ENCODE measurements at places on chromosomes 5 and 9.

DNA sequence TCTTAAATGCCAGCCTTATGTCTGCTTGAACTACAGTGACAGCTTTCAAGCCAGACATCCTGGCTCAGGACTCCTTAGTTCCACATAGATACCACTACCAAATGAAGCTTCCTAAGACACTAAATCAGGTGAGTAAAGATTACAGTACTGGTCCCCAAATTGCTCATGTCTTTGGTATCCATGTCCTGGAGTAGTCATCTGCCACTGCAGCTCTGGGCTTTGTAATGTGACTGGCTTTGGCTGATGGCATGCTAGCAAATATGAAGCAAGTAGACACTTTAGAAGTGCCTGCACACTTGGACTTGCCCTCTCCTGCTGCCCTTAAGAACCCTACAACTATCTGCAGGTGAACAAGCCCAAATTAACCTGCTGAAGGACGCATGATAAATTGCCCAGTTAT, 334.9 kb downstream of the BNC2 start:
- DNase-seq: no peak

DNA sequence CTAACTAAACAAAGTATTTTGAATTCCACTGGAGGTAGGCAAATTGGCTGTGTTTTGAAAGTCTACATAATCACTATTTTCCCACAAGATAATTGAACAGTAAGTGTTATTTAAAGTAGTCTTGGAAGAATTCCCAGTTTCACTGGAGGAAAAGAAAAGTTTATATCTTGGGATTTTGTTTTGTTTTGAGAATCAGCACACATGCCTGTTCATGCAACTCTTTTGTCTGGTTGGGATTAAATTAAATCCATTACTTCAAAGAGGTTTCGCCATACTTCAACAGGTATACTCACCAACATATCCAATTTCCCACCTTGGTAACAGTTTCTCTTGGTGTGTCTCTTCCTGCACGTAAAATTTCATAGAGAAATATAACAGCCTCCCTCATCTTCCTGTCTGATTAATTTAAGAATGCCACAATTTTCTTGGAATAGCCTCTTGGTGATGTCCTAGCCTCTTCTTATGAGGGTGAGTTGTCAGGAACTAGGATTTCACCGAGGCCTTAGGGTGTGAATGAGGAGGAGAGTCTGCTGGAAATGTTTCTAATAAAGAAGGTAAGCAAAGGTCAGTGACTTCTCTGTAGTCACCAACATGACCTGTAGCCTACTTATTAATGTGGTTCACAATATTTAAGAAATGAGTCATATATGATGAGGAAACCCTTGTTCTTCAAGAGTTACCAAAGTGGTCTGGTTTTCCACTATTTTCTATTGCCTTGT, 48.1 kb downstream of the ITGA2 start:
- no peak for DNase-seq

DNA sequence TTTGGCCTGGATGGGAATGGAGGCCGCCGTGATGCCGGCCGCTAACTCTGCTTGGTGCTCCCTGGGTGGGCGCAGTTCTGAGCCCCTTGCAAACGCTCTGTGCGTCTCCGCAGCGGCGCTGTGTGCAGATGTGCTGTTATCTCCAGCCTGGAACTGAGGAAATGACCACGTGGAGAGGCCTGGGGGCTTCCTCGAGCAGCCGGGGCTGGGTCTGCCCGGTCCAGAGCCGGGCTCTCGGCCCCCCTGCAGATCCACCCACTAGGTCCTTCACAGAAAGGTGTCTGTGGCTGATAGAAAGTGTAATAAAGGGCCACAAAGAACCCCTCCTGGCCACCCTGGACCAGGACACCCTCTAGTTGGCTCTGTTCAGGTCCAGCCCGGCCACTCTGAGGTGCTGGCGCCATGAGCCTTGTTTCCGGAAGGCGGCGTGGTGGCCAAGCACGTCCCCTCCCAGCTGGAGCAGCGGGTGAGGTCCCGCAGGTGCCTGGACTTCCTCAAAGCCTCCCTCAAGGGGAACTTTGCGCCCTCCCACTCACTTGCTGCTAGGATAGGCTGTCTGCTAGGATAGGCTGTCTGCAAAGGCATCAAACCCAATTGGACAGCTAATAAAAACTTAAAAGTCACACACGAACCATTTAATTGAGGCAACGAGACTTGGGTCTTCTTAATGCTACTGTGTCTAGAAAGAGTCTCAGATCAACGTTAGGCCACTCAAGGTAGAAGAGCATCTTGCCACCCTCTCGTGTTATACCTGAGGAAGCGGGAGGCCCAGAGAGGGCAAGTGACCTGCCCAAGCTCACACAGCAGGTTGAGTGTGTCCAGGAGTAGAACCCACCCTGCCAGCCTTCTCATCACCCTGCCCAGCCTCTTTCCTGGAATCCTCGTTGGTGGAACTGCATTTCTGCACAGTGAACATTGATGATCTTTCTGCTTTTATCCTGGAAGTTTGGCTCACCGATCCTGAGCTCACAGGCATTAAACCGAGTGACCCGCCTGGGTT, 109.3 kb upstream of the FCN2 start:
- no peak for DNase-seq

DNA sequence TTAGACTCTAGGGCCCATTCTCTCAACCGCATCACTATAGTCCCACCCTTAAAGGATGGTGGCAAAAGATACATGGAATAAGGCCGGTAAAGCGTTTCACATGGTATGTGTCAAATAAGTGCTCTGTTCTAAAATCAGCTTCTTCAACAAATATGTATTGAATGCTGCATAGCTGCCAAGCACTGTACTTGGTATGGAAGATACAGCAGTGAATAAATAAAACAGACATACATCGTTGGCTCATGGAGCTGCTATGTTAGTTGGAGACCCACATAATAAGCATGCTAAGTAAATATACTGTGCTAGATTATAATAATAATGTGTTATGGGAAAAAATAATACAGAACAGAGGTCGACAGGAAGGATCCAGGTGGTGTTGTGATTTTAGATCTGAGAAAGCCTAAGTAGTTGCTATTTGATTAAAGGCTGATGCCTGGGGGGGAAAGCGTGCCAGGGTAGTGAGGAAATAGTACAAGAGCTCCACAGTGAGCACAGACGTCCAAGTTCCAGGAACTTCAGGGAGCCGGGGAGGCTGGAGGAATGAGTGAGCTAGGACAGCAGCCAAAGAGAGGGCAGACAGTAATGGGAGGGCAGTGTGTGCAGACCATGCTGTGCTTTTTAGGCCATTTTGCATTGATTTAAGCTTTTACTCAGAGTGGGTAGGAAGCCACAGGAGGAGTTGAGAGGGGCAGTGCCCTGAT, 93.7 kb downstream of the JAKMIP2 start:
- DNase-seq: no peak

GRCh38 chr5:81016116-81016515, 56.0 kb downstream of the RASGRF2 start:
- DNase-seq: no peak

- DNase-seq: no peak
These were observed 7.4 kb upstream of the IFNA1 start for GRCh38 chr9:21432672-21433425.

DNA sequence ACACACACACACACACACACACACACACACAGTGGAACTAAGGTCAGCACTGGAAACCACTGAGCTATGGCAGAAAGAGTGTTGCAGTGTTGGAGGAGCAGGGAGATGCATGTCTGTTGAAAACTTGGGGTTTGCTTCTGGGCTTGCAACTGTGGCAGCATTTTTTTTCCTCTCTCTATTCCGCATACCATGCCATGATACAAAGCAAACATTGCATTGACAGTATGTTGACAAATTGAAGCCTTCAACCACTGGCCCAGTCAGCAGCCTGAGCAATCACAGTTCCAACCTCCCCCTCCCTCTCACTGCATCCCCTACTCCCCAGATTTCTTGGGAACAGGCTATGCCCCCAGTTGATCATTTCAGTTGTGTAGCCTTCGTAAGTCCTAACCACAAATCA, 478.1 kb upstream of the WWC1 start:
- no peak for DNase-seq

DNA sequence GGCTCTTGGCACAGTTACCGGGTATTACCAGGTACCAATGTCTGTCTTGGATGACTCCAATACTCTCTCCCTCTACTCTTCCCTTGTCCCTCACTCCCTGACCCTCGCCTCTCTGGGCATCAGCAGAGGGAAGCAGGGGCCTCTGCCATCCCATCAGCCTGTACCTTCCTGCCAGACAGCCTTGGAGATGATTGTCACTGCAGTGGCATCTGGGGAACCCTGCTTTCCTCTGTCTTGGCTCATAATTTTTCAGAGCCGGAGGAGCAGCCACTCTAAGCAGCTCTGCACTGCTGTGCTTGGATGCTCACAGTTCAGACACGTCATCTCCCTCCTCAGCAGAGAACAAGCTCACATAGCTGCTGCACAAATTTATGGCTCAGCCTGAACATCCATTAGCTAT, 274.1 kb downstream of the SMARCA2 start:
- no peak for DNase-seq

DNA sequence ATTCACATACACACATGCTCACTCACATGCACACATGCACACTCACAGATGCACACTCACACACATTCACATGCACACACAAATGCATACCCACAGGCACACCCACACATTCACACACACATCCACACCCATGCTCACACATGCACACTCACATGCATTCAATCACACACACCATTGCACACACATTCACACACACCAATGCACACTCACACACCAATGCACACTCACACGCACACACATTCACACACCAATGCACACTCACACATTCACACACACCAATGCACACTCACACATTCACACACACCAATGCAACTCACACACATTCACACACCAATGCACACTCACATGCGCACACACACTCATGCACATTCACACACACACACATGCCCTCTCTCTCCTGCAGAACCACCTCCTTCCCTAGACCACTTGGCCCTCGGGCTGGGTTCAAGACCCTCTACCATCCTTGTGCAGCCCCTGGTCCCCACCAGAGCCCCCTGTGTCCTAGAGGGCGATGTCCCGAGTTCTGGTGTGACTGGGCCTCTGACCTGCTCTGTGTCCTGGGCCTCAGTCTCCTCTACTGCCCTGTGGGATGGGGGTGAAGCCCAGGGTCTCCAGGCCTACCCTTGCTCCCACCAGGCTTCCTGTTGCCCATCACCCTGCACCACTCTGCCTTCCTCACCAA, 139.0 kb downstream of the OLFM1 start:
- no peak for DNase-seq

DNA sequence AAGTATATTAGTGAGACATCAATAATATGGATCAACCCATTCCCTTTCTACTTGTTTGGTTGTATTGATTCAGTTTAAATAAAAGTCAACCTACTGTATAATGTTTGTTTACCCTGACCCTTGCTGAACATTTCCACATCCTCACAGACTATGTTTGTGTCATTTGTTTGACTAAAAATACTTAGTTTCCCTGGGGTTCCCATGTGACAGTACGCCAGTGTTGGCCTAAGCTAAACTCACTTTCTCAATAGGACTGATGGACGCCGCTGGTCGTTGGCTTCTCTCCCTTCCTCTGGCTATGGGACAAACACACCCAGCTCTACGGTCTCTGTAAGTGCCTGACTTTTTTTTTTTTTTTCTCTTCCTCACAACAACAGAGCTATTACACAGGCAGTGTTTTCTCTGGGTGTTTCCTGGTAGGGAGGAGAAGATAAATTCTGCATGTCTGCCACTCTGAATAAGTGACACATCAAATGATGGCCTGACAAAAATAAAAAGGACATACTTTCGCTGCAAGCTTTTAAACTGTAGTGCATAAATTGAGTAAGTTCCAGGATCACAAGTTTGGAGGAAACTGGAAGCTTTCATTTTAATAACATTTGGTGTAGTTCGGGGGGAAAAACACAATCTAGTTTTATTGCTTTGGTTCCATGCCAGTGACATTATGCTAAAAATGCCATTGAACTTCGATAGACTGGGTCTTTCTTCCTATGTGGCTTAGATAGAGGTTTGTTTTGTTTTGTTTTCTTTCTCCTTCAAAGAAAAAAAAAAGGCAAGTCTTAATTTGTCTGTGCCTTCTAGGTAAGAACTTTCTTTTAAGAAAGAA, 101.0 kb downstream of the CD180 start:
- no peak for DNase-seq

DNA sequence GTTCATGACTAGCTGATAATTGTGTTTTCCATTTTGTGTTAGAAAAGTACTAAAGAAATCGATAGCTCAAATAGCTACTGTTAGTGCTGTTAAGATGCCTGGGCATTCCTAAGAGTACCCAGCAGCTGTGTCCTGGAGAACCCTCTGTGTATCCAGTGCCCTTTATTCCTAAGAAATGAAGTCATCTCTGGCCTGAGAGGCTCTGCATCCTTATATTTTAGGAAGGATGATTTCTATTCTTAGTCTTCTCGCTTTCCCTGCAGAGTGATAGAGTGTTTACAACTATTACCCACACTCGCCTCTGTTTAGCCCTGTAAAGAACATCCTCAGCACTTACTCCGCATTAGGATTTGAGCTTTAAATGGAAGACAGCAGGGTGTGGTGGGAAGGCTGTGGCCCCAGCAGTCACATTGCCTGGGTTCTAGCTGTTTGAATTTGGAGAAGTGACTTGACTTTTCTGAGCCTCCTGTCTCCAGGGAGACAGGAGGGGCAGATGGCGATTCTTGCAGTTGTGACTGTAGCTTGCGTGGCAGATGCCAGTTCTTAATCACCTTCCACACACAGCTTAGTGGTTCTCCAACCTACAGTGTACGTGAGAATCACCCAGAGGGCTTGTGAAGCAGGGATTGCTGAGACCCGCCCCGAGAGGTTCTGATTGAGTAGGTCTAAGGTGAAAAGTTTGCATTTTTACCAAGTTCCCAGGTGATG, 177.2 kb upstream of the PITX1 start:
- no peak for DNase-seq

GRCh38 chr5:149365418-149365817, 7.6 kb downstream of the PCYOX1L start:
- no peak for DNase-seq

DNA sequence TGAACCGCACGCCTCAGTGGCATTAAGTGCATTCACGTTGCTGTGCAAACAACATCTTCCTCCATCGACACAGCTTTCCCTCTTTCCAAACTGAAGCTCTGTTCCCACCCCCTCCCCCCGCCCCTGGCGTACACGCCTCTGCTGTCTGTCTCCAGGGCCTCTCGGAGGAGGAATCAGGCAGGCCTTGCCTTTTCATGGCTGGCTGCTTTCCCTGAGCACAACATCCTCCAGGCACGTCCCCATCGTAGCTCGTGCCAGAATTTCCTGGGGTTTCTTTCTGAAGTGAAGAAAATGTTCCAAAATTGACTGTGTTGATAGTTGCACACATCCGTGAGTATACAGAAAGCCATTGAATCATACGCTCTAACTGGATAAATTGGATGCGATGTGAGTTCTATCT, 22.3 kb upstream of the TMEM250 start:
- no peak for DNase-seq

- DNase-seq: no peak
These were observed 70.5 kb downstream of the MLLT3 start for GRCh38 chr9:20551835-20552234.

All from stimulated activated CD4-positive, alpha-beta T cell treated with anti-CD3 and anti-CD28 coated beads, Interleukin-1b, Interleukin-23, amount 100 ng/mL, for 4 hours (primary cell).